ENCODE measurements at places on chromosomes 1 and 21. TPM values are rescaled to one million over a fixed set of nuclear protein-coding genes. Genes with fewer than 3 reads are reported as not detected.
A peak's percentile ranks its signal among the peaks of the same experiment; 100 is the strongest.

Gene SIM2
- not detected for polyA plus RNA-seq

Gene GPR25
- not detected for polyA plus RNA-seq

DNA sequence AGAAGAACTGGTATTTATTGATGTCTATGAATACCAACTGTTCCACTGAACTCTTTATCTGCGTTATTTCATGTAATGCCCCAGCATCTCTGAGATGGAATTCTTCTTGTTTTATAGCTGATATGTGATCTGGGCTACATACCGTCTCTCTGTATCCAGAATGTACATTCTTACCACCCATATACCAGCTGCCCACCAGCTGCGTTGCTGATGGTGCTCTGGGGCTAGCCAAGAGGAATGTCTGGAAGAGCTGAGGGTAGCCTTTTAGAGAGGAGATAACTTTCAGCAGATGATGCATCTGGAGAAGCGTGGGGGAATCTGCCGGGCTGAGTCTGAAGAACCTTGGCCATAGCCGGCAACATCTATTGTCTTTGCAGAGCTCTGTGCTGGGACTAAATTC, 137.5 kb downstream of the RYR2 start:
- no peak for DNase-seq

DNA sequence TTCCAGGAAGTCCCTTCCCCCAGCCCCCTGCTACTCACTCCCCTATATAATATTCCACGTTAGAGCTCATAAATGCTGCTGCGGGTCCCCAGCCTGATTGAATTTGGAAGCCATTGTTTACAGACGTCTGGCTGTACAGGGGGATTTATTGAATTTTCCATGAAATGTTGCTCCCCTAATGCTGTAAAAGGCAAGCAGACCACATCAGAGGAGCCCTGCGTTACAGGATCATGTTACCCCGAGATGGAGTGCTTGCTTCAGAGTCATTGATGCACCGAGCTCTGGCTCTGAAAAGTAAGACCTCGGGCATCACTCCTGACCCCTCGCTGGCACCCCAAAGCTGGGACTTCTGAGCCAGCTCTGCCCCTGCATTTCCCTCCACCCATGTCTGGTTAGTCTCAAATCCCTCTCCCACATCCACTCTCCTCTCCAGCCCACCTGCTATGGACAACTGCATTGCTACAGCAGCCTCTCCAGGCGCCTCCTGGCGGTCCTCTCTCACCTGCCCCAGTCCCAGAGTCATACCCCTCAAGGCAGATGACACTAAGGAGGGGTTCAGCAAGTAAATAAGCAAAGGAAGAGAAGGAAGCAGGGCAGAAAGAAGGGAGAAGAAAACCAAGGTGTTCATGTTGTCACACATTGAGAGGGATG, 127.8 kb downstream of the TMEM53 start:
- peak; percentile 46 for DNase-seq

GRCh38 chr1:172781513-172782140, 122.7 kb downstream of the FASLG start:
- no peak for DNase-seq

DNA sequence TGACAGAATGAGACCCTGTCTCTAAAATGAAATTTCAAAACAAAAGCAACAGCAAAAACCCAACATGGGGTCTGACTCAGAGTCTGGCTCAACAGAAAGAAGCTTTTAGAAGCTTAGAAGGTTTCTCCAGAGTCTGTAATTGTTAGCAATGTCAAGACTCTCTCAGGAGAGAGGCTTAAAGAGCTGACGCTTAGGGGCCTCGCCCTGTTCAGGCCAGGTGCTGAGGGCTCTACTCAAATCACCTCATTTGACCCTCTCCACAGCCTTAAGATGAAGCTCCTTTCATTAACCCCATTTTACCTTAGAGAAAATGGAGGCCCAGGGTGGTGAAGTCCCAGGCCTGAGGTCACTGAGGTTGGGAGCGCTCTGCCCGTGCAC, 5.3 kb upstream of the KIF17 start:
- DNase-seq = no peak

DNA sequence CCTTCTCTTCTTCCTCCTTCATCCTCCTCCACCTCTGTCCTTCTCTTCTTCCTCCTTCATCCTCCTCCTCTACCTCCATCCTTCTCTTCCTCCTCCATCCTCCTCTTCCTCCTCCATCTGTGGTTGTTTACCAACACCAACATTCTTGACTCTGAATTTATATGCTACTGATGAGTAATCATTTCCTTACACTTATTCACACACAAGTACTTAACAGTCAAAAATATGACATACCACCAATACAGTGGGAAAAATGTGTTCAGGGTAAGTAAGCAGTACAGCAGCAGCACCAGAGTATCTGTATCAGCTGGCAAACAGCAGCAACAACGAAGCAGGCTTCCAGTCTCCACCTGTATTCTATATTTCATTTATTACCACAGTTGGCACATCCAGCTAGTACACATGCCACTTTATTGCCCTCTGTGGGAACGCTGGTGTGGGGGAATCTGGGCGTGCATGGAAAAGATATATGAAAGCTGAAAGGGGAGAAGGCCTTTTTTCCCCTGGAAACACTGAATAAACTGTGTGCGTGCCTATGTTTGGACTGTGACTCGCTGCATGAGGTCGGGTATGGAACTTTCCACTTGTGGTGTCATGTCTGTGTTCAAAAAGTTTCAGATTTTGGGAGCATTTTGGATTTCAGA, 16.0 kb downstream of the ADSS2 start:
- no peak for DNase-seq

- no peak for DNase-seq
These were observed 14.5 kb upstream of the CCDC185 start for GRCh38 chr1:223378754-223379153.
